ENCODE measurements at places on chromosomes 16 and 17. TPM values are rescaled to one million over a fixed set of nuclear protein-coding genes. Genes with fewer than 3 reads are reported as not detected.

GRCh38 chr17:72506773-72507172 lies 386.0 kb downstream of the SOX9 start:
- no peak for DNase-seq

DNA sequence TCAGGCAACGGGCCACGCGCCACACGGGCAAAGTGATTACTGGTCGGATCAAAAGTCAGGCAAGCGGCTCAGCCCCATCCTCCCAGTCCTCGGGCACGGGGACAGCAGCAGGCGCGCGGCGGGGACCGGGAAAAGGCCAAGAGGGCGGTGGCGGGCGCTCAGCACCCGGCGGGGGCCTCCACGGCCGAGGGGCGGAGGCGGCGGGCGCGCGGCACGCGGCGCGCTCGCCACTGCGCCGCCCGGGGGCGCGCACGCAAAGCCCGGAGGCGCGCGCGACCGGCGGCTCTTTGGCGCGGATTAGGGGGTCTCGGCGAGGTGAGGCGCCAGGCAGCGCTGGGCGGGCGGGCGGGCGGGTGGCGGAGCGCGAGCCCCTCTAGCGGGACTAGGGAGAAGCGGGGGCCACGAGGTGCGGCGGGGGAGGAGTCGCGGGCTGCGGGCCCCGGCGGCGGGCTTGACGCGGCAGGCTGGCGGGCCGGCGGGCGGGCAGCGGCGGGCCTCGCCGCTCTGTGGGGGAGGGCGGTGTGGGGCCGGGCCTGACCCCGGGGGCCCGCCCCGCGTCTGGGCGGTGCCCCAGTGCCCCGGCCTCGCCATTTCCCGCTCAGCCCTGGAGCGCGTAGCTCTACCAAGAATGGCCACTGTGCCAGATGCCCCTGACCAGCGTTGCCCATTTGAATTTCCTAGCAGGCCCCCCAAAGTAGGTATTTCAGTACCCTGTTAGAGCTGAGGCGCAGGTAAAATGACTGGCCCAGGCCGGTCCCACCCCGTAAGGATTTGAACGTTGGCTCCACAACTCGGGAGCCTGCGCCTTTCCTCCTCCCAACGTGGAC lies at the start of the genes ACACA and TADA2A:
Gene ACACA (minus strand): TSS at position 202 of the 827 bp plus-strand sequence. CDS start 537 bp downstream, outside the sequence.
Gene TADA2A (plus strand): TSS at position 252 of the 827 bp plus-strand sequence. CDS start 4,480 bp downstream, outside the sequence.
- DNase-seq, result peak; percentile 75

- DNase-seq, result no peak
Observed at GRCh38 chr16:55443434-55444346, 35.3 kb upstream of the MMP2 start.

DNA sequence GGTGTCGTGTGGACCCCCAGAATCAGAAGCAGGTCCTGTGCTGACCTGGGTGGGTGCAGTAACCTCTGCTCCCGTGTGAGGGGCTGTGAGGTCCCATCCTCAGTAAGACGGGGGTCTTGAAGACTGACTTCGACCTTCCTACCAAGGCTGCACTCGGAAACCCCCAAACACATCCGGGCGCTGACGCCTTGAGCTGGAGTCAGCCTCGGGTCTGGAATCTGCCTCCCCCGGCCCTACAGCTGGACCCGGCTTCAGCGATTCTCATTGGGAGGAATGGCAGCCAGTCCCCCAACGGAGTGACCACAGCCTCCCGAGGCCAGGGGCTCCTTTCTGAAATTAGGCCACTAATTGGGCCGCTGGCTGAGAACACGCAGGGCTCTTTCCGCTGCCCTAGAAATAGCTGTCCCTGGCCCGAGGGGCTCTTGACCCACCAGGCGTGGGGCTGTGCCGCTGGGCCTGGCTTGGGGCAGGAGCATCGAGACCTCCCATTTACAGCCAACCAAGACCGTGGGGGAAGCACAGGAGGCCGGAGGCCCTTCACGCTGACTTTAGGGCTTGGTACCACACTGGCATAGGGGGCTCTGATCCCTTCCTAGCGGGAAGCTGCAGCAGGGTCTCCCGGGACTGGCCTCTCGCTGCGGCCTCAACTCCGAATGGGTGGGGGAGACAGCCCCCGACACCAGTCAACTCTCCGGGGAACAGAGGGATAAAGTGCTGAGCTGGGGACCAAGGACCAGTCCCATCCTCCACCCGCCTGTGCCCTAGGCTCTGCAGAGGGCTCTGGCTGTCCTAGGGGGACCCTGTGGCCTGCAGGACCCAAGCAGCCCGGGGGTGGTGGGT lies 2.6 kb upstream of the GNG13 start:
- no peak for DNase-seq

The TBC1D3B gene
- polyA plus RNA-seq, result not detected

DNA sequence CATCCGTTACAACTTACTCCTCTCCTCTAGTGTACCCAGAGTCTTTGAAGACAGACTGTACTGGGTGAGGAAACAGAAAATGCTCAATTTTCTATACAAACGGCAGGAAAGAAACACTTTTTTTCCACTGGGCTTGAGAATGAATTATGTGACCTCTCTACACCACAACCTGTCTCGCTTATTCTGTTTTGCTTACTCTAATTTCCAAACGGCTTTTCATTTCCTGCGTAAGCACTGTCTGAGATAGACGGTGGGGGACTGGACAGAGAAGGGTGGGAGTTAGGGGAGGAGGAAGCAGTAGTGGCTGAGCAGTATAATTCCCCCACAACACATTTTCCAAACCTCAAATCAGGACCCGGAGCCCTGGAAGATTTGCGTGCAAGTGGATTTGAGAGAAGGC lies 191.4 kb upstream of the SDK2 start:
- no peak for DNase-seq

DNA sequence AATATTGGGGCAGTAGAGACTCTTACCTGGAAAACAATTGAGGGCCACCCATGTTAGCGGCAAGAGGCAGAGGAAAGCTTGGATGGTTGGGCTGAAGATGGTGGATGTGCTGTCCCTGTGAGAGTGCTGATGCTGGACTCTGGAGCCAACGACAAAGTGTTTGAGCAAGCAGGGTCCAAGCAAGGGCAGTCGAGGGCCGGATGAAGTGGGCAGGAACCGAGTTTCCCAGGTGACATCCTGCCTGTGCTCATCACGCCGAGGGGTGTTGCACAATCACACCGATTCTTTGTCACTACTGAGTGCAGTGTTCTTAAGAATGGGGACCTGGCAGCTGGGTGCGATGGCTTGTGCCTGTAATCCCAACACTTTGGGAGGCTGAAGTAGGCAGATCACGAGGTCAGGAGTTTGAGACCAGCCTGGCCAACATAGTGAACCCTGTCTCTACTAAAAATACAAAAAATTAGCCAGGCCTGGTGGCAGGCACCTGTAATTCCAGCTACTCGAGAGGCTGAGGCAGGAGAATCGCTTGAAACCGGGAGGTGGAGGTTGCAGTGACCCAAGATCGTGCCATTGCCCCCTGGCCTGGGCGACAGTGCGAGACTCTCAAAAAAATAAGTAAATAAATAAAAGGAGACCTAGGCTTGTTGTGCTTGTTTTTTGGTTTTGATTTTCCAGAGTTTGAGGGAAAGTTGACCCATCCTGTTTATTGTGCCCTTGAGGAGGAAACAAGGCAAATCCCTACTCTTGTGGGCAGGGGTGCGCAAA lies 6.1 kb downstream of the PYCARD start:
- no peak for DNase-seq

The MYH2 gene
- polyA plus RNA-seq, result not detected

DNA sequence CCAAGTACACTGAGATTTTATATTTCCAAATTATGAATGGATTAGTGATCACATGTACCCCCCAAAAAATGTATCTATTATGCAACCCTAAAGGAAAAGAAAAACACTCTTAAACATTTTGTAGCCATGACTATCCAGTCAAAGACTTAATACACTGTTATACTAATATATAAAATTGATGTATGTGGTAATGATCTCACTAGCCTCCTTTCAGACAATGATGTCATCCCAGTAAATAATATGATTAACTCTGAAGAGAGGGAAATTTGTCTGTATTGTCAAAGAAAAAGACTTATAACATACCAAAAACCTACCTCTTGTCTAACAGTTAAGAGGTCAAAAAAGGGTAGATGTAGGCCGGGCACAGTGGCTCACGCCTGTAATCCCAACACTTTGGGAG lies 80.7 kb downstream of the USP32 start:
- no peak for DNase-seq

- no peak for DNase-seq
Observed at GRCh38 chr17:10107316-10108165, 90.9 kb downstream of the GAS7 start.

The SLC47A1 gene
- not detected for polyA plus RNA-seq

GRCh38 chr16:83926726-83927397 lies 26.2 kb upstream of the OSGIN1 start:
- DNase-seq, result peak; percentile 14

DNA sequence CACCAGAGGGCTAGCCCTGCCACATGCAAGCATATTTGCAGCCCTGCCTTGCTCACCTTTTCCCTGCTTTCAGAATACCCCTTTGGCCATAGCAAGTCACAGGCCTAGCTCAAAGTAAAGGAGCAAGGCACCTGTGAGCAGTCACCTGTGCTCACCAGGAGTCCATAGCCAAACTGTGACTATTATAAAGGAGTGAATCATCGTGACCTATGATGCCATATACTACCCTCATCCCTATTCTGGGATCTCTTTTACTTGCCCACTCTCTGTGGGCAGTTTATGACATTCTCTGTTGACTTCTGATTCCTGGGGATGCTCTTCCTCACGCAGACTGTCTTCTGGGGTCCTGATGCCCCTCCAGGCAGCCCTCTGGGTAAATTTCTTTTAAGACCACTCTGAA lies 200.5 kb upstream of the NLRP1 start:
- no peak for DNase-seq

GRCh38 chr17:62083651-62084050 lies 18.6 kb upstream of the MED13 start:
- DNase-seq, result no peak
